ENCODE measurements at places on chromosomes 4 and X.

DNA sequence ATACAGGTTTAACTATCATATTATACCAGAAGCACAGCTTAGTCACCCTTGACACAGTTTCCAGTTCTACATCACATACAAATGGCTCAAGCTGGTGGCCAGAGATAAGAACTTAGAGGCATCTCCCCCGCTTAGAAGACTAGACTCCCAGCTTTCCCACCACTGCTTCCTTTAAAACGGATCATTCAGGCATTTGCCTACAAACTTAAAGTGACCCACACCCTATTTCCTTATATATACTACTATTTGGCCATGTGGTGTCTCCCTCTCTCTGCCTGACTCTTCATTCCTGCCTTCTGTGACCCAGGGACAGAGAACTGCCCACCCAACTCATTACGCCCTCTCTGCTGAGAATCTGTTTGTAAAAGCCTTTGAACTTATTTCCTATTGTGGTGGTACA lies 781.2 kb upstream of the DIAPH2 start:
- DNase-seq = peak; percentile 5

GRCh38 chr4:5815641-5816040 lies 77.2 kb downstream of the CRMP1 start:
- DNase-seq = no peak

GRCh38 chr4:2451036-2451520 lies 17.8 kb upstream of the RNF4 start:
- no peak for DNase-seq

GRCh38 chr4:6322761-6323566 lies 53.3 kb downstream of the WFS1 start:
- no peak for DNase-seq

DNA sequence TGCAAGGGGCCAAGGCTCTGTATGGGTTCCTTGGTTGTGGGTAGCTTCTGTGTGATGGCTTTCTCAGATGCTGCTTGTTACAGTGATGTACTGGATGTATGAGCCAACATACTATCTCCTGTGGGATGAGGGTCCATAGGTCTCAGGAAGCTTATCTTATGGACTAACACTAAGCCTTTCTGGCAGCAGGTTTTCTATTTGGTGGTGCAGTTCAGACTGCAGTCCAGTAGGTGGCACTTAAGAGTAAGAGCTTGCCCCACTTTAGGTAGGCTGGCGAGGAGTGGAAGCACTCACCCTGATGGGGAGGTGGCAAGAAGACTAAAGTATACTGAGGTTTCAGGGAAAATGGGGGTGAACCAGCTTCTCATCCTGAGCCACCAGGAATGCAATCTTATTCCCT lies 306.7 kb upstream of the MAOA start:
- DNase-seq = no peak

DNA sequence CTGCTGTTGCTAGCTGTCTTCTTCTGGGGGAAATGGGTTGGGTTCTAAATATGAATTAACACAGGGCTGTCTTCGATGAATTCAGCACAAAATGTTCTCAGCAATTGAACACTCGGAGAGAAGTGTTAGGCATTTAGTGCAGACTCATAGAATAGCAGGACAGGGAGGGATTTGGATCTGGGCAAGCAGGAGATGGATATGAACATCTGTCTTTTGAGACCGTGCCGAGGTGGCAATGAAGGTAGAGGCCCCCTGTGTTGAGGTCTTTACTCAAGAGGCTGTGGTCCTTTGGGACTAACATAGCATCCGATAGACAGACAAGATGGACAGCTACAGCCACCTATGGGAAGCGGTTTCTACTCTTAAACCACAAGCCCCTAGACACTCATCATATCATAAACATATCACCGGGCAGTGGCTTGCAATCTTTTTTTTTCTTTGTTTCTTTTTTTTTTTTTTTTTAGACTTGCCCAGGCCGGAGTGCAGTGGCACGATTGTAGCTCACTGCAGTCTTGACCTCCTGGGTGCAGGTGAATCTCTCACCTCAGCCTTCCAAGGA lies 6.7 kb downstream of the CD99 start:
- no peak for DNase-seq

- DNase-seq = no peak
Observed at GRCh38 chr4:17595471-17596005, 18.5 kb downstream of the LAP3 start.

DNA sequence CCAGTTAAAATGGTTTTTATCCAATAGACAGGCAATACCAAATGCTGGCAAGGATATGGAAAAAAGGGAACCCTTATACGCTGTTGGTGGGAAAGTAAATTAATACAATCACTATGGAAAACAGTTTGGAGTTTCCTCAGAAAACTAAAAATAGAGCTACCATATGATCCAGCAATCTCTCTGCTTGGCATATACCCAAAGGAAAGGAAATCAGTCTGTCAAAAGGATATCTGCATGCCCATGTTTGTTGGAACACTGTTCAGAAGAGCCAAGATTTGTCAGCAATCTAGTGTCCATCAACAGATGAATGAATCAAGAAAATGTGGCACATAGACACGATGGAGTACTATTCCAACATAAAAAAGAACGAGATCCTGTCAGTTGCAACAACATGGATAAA lies 91.0 kb upstream of the SH3RF1 start:
- no peak for DNase-seq

DNA sequence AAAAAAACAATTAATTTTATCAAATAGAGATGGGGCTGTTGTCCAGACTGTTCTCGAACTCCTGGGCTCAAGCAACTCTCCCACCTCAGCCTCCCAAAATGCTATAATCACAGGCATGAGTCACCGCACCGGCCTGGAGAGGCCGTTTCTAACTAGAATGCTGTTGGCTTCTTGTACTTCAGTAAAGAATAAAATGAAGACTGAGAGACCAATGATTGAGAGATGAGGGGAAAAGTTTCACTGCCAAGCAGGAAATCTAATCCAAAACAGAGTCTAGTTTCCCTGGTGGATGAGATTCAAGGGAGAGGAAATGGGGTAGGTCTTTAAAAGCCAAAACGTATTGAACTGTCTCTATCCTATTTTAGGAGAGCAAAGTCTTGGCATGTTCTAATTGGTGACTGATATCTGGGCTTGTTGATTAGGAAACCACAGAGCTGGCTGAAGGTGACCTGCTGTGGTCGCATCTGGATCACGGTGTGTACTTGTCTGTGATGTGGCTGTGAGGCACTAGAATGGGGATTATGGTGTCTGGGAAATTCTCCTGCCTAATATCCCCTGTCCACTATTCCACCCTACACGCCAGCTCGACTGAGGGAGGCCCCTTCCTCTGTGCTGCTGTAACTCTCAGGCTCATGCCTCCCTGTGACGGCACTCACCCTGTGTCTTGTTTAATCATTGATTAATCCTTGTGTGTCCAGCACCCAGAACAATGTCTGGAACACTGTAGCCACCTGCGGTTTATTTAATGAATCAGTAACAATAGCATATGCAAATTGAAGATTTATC lies 15.0 kb upstream of the TRIM2 start:
- no peak for DNase-seq

DNA sequence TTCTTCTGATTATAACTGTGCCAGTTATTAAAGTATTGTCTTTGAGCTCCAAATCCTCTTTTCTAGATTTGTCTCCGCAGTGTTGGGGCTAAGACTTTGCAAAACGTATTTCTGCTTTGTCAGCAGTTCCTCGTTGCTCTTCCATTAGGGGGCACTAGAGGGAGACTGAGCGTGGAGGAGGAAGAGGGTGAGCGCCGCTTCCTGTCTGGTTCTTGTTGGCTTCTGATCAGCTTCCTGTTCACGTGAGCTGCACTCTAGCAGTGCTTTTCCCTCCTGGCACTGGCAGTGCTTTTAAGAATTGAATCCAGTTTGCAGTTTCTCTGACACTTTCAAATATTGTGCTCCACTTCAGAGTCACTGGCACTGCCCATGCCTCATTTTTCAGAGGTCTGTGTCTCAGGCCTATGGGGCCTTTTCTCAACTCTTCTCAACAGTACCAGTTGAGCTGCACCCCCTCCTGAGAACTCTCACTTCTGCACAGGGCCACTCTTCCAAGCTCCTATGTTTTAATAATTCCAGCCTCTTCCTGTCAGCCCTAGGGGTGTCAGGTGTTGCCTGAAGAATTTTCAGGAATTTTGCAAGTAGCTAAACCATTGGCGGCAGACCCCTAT lies 54.4 kb upstream of the LCORL start:
- DNase-seq = peak; percentile 29

DNA sequence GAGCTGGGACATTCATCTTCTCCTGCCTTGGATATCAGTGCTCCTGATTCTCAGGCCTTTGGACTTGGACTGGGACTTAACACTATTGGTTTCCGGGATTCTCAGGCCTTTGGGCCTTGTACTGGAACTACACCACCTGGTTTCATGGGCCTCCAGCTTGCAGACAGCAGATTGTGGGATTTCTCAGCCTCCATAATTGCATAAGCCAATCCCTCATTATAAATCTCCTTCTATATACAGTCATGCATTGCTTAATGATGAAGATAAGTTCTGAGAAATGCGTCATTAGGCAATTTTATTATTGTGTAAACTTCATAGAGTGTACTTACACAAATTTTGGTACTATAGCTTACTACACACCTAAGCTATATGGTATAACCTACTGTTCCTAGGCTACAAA lies 8.9 kb upstream of the CCNG2 start:
- DNase-seq = no peak

DNA sequence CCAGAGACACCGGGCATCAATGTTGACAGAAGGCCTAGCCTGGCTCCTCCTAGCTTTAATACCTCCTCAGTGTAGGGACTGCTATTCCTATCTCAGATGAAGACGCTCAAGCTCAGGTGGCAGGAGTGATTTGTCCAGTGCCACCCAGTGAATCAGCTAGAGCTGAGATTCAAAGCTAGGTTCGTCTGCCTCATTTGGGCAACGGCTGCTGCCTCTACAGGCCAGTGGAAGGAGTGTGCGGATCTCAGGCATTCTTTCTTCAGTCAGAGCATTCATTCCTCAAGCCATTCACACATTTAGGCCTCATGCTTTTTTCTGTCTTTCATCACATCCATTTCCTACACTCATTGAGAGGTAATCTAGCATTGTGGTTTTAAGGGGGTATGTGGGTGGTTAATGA lies 7.3 kb downstream of the TSR2 start:
- no peak for DNase-seq

All from iPS DF 6.9 (cell line).